ENCODE measurements at places on chromosomes 12 and 14. TPM values are rescaled to one million over a fixed set of nuclear protein-coding genes. Genes with fewer than 3 reads are reported as not detected.

GRCh38 chr12:50538182-50538581, 33.4 kb downstream of the DIP2B start:
- no peak for DNase-seq

Gene POTEG
- not detected for total RNA-seq

DNA sequence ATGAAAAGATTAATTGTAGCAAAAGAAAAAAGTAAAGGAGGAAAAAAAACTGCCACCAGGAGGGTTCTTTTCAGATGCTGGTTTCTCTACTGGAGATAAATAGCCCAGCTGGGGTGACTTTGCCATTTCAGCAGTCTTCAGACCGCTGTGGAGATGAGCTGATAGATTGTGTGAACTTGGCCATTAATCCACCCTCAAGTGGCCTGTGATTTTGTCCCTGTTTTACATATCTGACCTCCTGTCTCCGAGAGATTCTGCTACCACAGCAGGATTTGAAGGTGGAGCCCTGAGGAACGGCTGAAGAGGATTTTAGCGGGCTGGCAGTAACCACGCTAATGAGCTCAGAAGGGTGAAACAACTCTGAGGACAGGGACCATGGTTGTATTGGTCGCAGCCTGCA, 72.7 kb downstream of the WSCD2 start:
- DNase-seq = no peak

GRCh38 chr12:6340032-6340638, 1.7 kb downstream of the TNFRSF1A start:
- DNase-seq = peak; percentile 72

- no peak for DNase-seq
Measured at GRCh38 chr12:101878243-101878821, 952 bp downstream of the DRAM1 start.

- DNase-seq = no peak
Measured at GRCh38 chr12:57811028-57811755, 7.3 kb downstream of the AVIL start.

GRCh38 chr12:49783917-49784676, 42.7 kb downstream of the TMBIM6 start:
- DNase-seq = peak; percentile 82

DNA sequence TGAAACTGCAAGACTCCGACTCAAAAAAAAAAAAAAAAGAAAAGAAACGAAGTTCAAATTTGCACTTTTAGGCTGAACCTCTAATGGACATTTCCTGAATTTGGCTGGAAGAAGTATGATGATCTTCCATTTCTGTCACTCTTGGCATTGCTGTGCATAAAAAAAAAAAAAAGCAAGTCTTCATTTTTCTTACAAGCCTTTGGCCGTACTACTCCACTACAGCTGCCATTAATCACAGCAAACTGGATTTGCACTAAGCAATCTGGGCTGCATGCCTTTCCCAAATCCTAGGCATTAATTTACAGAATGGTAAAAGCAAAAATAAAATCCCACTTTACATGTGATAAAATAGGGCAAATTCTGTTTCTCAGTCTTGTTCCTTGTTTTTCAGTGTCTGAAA, 7.1 kb downstream of the CSRP2 start:
- DNase-seq = no peak

- peak; percentile 36 for DNase-seq
Measured at GRCh38 chr12:101891462-101891971, 14.1 kb downstream of the DRAM1 start.

Gene LRRC10
- total RNA-seq = not detected

- DNase-seq = no peak
Measured at GRCh38 chr12:26286186-26286585, 90.8 kb downstream of the SSPN start.

DNA sequence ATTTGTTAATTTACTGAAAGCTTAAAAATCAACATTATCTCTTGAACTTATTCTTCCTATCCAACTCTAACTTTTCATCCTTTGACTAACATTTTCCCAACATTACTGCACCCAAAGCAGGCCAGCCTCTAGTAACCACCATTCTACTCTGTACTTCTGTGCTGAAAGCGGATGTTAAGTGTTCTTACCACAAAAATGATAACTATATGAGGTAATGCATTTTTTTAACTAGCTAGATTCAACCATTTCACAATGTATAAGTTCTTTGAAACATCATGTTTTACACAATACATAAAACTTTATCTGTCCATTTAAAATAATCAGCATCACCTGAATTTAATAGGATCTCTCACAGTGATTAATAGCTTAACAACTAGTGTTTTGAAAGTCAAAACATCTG, 468.5 kb upstream of the MGAT4C start:
- peak; percentile 37 for DNase-seq

Gene MYF6
- total RNA-seq = 29.3 TPM

Gene GPR137C
- 2.3 TPM for total RNA-seq

DNA sequence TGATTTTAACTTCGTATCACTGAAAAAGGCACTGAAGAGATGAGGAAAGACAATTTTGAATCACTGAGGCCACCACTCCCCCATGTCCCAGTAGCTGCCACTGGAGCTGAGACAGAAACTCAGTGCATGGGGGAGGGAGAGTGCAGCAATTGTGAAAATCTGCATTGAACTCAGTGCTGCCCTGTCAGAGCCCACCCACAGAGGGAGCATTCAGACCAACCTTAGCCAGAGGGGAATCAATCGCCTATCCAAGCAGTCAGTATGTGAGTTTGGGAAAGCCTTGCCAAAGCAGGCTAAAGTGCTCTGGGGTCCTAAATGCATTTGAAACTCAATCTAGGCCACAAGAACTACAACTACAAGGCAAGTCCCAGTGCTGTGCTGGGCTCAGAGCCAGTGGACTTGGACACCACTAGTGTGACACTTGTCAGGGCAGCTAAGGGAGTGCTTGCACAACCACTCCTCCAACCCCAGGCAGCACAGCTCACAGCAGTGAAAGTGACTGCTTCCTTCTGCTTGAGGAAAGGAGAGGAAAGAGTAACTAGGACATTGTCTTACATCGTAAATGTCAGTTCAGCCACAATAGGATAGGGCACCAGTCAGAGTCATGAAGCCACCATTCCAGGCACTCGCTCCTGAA, 13.3 kb downstream of the RNASE3 start:
- DNase-seq = no peak

GRCh38 chr12:118984161-118984943, 3.0 kb downstream of the SRRM4 start:
- DNase-seq = no peak

DNA sequence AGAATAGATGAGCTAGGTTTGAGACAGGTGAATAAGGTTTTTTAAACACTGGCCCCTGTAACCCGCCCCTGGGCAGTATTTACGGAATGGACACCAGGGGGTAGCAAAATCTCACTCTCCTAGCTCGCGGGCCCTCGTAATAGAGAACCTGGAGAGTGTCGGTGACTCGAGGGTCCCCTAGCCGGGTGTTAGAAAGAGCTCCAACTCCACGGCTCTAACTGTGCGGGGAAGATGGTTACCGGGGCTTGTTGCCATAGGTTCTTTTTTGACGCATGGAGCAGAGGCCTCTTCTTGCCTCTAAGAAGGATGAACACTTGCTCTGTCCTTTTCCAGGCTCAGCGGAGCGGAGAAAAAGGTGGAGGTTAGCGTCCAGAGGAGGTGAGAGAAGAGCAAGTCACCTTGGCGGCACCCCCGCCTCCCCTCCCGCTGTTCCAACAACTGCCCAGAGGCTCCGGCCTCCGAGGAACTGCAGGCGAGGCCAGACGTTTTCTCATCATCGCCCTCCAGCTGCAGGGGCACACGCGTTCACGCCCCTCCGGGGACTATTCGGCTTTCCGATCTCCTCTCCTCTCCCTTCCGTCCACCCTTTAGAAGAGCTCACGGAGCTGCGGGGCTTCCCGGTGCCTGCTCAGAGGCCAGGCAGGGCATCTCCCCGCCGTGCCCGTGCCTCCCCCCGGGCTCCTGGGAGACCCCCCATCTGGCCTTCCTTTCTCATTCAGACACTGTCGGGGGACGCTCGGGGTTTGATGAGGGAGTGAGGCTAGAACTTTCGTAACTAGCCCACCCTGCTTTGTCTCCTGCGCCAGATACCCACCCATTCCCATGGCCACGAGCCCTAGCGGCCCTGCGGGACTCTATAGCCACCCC, 1.4 kb upstream of the ARHGEF40 start:
- peak; percentile 38 for DNase-seq

Gene SLCO1B1
- total RNA-seq = not detected

- DNase-seq = peak; percentile 55
Measured at GRCh38 chr12:42426746-42427145, 100.8 kb downstream of the PPHLN1 start.

Gene EIF2S3B
- 0.32 TPM for total RNA-seq

DNA sequence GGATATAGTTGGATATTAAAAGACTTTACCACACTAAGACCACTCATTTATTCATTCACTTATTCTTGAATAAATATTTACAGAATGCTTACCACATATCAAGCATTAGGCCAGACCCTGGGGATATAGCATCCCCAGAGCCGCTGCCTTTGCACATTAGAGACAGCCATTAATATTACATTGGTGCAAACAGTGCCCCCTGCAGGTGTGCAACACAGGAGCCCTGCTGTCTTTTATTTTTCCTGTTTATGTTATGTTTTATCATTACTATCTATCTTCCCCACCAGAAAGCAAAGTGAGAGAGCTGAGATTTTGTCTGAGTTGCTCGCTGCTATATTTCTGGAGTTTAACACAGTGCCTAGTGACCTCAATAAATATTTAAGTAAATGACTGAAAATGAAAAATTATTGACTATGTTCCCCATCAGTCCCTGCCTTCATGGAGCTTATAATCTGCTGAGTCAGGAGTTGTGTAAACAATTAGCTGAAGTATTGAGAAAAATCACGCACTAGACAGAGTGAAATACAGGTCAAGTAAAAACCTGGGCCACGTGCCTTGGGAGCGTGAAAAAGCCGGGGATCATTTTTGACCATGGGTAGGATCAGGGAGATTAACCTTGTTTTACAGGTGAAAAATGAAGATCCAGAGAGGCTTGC, 301.6 kb downstream of the PCNX1 start:
- no peak for DNase-seq

DNA sequence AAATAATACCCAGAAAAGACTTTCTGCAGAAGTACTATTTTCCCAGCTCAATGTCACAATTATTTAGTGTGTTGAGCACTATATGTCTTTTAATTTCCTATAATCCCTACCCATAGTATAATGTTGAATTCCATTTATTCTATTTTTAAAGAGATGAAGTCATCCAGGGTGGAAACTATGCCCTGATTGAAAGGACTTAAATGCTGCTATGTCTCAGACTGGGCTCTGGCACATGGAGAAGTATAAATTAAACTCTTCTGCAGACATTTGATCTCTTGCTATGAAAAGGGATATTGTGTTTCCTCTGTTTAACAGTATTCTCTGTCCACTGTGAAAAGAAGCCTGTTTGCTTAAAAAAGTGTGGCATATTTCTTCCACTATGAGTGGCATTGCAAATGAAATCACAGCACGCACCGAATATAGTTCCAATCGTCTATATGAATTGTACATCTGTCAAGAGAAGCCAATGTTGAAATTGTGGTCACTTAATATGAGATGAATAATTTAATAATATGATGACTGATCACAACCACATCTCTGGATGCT, 192.3 kb downstream of the BCAT1 start:
- DNase-seq = peak; percentile 32

DNA sequence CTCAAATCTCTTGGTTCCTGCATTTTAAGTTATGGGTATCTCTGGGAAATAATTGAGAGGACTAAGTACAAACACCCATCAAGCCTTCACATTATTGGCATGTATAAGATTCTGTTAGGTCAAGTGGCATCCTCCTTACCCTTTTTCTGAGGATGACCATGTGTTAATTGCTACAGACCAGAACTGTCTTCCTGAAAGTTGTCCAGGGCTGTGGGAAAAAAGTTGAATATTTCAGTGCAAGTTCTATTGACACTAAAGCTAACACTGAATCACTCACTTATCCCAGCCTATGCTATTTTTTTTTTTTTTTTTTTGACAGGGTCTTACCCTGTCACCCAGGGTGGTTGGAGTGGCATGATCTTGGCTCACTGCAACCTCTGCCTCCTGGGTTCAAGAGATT, 130.1 kb upstream of the HIF1A start:
- DNase-seq = peak; percentile 67
